ENCODE measurements at places on chromosomes 13 and 19. TPM values are rescaled to one million over a fixed set of nuclear protein-coding genes. Genes with fewer than 3 reads are reported as not detected.

The HIPK4 gene
- not detected for total RNA-seq

The PGLYRP2 gene
- not detected for total RNA-seq

The COL5A3 gene
- 7.2 TPM for total RNA-seq

The PCP2 gene
- total RNA-seq: not detected

The MBD3L3 gene
- not detected for total RNA-seq

The ZNF787 gene
- total RNA-seq: 11.8 TPM

The CEACAM16 gene
- total RNA-seq: not detected

The SHISA7 gene
- not detected for total RNA-seq

The ZNF667 gene
- total RNA-seq: 5.3 TPM

The ZNF497 gene
- 0.39 TPM for total RNA-seq

The LILRB3 gene
- 8.8 TPM for total RNA-seq

The PABPC3 gene
- total RNA-seq: not detected

The CGB5 gene
- total RNA-seq: not detected

The TMEM38A gene
- total RNA-seq: 12.1 TPM

The PPM1N gene
- 1.8 TPM for total RNA-seq

The CCNA1 gene
- total RNA-seq: not detected

All from right atrium auricular region (tissue), 2 donors.